ENCODE measurements at places on chromosomes 2 and 18. TPM values are rescaled to one million over a fixed set of nuclear protein-coding genes. Genes with fewer than 3 reads are reported as not detected.

PLEK gene
- 2.6 TPM for total RNA-seq

DNA sequence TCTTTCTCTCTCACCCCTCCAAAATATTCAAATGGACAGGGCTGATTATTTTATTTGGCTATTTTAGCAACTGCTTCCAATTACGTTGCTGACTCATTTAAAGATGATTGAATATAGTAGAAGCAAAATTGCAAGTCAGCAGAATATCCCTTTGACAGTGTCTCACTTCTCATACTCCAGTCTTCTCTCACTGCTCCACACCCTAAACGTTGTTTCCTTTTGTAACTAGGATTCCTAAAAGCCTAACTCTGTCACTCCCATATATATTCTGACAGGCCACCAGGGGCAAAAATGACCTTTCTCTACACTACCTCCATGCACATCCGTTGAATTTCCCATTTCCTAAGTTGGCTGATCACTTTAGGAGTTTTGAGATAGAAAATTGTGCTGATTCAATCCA is 351.1 kb downstream of the RND3 start:
- H3K4me1 ChIP-seq, result no peaks in the 10 kb centered on the region
- H3K27ac ChIP-seq, result no peak overlapping the region
- DNase-seq, result no peak
- H3K27me3 ChIP-seq, result no peaks in the 10 kb centered on the region

- no peaks in the 10 kb centered on the region for H3K4me1 ChIP-seq
- no peak overlapping the region for H3K27ac ChIP-seq
- DNase-seq, result no peak
- no peak overlapping the region for H3K4me3 ChIP-seq
- no peaks in the 10 kb centered on the region for H3K27me3 ChIP-seq
Observed at GRCh38 chr18:39215920-39216319, 1650.3 kb upstream of the CELF4 start.

DNA sequence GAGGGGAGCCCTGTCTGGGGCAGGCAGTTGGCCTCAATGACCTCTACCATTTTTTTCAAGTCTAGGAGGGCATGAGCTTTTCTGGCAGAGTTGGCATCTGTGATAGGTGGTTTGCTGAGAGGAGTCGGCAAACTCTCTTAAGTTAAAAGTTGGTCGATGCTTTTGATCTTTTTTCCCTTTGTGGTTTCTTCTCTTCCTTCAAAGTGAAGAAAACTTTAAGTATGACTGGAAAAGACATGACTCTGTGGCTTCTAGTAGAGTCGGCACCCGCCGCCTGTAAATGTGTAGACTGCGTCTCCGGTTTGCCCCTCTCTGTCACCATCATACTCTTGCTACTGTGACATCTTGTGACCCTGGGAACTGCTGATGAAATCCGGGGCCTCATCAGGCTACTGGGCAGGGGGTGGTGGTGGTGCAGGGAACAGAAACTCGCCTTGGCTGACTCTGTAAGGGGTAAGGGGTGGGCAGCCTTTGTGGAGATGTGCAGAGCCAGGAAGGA is 21.1 kb downstream of the INPP5D start:
- peaks cover 11% of the 10 kb centered on the region for H3K4me1 ChIP-seq
- no peak overlapping the region for H3K4me3 ChIP-seq
- no peaks in the 10 kb centered on the region for H3K36me3 ChIP-seq
- no peak for DNase-seq

DNA sequence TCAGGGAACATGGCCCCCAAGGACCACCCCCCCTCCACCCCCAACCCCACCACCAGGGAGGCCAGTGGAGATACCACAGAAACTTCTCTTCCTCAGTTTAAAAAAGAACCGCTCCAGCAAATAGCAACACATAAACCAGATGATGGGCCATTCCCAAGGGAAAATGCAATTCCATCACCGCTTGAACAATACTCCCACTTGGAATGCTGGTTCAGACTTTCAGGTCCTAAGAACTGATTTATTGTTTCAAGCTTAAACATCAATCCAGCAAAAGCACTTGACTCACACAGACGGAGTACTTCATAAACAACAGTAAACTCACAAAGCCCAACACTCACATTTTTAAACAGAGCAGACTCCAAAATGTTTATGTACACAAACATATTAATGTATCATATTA is 6.9 kb downstream of the HDAC4 start:
- H3K4me3 ChIP-seq, result no peak overlapping the region
- H3K27me3 ChIP-seq, result no peaks in the 10 kb centered on the region
- H3K36me3 ChIP-seq, result peaks cover 13% of the 10 kb centered on the region
- H3K4me1 ChIP-seq, result peaks cover 64% of the 10 kb centered on the region
- H3K27ac ChIP-seq, result peak overlapping the region; percentile 100

DNA sequence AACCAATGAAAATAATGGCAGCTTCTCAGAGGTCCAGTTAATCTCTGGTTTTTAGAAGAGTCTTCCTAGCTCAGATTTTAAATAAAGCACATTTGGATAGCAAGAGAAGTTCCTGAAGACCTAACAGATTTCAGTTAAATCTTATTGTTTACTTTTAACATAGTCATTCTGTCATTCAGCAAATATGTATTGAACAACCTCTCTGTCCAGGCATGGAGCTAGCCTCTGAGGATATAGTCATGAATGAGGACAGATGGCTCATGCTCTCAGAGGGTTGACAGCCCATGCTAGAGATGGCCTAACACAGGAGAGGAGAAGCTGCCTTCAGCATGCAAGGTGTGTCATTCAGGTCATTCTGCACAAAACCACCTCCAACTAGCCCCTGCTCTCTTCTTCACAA is 6.2 kb downstream of the CCBE1 start:
- no peak for DNase-seq
- no peak overlapping the region for H3K27ac ChIP-seq
- no peak overlapping the region for H3K4me3 ChIP-seq
- no peaks in the 10 kb centered on the region for H3K4me1 ChIP-seq
- no peaks in the 10 kb centered on the region for H3K27me3 ChIP-seq

PTH2R gene
- total RNA-seq, result not detected

- no peaks in the 10 kb centered on the region for H3K36me3 ChIP-seq
- no peak overlapping the region for H3K27ac ChIP-seq
Observed at GRCh38 chr2:44902217-44903137, 39.0 kb upstream of the SIX3 start.

DNA sequence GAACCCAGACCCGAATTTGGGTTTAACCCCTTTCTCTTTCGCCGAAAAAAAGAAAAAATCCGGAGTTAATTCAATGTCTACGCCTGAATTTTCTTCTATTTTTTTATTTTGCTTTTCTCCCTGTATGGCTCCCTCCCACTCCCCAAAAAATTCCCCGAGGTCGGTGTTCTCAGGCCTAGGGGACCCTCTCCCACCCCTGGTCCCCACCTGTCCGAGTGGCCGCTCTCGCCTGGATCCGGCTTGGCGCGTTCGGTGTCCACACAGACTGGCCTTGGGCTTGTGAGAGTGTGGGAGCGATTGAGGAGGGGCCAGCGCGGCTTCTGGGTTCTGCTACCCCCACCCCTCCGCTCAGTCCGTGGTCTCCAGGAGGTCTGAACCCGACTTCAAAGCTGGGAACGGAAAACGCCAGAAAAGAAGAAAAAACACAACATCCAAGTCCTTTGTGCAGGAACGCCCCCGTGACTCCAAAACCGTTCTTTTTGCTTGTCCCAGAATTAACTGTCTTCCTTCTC is 5.7 kb upstream of the EN1 start:
- no peak overlapping the region for H3K27ac ChIP-seq
- no peak overlapping the region for H3K4me3 ChIP-seq
- DNase-seq, result no peak
- H3K4me1 ChIP-seq, result peaks cover 78% of the 10 kb centered on the region

- no peaks in the 10 kb centered on the region for H3K36me3 ChIP-seq
- H3K27ac ChIP-seq, result no peak overlapping the region
- peak overlapping the region; percentile 28 for H3K4me3 ChIP-seq
- peak; percentile 82 for DNase-seq
Observed at GRCh38 chr2:8693157-8693821, 11.4 kb downstream of the ID2 start.

TLX2 gene
- total RNA-seq, result not detected

DNA sequence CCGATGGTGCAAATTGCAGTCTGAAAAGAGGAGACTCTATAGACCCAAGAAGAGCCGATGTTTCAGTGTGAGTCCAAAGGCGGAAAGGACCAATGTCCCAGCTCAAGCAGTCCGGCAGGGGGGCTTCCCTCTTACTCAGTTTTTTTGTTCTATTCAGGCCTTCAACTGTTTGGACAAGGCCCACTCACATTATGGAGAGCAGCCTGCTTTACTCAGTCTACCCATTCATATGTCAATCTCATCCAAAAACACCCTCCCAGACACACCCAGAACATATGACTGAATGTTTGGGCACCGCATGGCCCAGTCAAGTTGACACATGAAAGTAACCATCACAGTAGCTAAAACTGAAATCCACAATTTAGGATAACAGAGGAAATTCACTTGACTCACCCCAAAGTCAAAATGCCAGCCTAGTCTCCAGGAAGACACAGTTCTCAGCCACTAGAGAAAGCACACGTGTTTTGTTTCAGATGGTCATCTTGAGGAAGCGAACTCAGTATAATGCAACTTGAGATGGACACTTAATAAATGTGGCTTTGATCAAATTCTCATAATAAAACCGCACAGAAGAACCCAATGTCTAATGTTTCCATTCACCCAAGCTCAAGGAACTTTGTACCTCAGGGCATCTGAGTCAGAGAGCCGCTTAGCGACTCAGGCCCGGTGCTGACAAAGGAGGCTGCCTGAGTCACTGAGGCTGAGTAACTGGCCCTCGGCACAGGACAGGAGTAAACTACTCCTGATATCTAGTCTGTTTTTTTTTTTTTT is 2.4 kb downstream of the FHL2 start:
- peak; percentile 53 for DNase-seq
- peaks cover 31% of the 10 kb centered on the region for H3K27me3 ChIP-seq
- peak overlapping the region; percentile 68 for H3K4me3 ChIP-seq
- peak overlapping the region; percentile 96 for H3K27ac ChIP-seq
- H3K36me3 ChIP-seq, result no peaks in the 10 kb centered on the region

DNA sequence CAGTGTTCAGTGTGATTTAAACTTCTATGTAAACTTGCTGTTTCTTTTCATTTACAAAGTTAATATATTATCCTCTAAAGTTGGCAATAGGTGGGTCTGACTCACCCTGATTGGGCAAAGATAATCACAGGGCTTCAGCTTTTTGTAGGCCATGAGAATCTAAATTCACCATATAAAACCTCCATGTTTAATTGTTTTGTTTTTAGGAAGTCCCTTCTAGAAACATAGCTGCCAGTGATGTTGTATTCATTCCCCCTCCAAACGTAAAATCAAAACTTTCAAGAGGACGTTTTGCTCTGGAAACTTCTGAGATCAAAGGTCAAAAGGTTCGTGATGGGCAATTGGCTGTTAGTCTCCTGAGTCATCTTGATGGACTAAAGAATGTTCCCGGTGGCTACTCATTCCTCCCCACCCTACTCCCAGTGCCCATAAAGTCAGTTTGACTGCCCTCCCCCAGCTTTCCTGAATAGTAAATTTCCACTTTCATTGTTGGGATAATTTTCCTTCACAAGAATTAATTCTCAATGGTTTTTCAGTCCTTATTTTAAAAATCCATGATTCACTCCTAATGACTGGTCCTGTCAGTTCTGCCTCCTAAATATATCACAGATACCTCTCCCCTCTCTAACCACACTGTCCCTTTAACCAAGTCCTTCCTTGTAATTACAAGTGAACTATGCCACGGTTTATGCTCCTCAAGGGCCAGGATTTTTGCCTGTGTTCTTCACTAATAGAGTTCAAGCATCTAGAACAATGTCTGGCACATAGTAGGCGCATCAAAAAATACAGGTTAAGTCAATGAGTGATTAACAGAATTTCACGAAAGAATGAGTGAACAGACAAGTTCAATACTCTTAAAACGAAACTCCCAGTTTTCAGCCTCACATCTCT is 164.4 kb upstream of the VRK2 start:
- H3K4me3 ChIP-seq, result no peak overlapping the region
- H3K4me1 ChIP-seq, result no peaks in the 10 kb centered on the region
- H3K27ac ChIP-seq, result no peak overlapping the region
- H3K36me3 ChIP-seq, result no peaks in the 10 kb centered on the region

POTEE gene
- total RNA-seq, result not detected

DNA sequence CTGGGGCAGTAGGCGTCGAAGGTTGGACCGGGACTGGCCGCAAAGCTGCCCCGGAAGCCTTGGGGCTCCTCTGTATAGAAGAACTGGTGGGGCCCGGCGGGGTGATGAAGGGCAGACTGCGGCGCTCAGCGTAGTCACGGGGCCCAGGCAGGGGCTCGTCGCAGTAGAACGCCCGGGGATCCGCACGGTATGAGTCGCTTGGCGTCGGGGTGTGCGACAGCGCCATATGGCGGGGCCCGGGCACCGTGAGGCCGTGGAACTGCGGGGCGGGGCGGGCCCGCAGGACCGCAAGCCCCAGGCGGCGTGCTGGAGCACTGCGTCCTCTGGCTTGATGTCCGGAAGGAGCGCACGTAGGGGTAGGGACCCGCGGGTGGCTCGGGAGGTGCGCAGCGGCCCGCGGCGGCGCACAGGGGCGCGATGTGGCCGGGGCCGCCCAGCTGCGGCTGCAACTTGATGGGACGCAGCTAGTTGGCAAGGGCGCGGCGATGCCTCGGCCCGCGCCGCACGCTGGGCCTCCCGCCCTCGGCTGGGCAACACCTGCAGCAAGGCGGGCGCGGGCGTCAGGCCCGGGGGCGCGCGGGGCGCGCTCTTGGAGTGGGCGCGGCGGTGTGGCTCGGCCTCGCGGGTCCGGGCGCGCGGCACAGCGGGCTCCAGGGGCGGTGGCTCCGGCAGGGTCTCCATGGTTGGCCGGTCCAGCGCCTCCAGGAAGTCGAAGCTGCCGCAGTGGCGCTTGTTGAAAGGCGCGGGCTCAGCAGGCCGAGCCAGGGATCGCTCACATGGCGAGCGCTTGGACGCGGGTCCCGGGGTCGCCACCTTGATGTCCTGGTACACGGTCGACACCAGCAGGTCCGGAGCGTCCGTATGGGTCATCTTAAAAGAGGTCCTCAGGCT is 251.4 kb downstream of the ANKRD30B start:
- DNase-seq, result no peak
- H3K36me3 ChIP-seq, result no peaks in the 10 kb centered on the region
- no peak overlapping the region for H3K4me3 ChIP-seq
- no peak overlapping the region for H3K27ac ChIP-seq

DNA sequence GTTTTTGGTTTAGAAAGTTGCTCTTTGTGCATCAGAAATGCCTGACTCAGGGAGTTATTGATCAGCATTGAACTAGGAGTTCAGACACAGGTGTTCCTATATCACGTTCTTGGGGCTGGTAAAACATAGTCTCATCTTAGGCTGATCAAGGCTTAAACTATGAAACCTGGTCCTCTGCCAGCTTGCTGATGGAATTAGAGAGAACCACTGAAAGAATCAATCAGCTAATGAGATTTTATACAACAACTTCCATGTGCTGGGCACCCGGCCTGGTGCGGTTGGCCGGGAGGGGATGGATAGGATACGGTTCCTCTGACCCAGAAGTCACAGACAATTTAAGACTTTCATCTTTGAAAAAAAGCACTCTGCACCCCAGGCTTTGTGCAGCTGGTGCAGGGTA is 164.9 kb downstream of the RDH14 start:
- no peaks in the 10 kb centered on the region for H3K36me3 ChIP-seq
- DNase-seq, result no peak
- no peaks in the 10 kb centered on the region for H3K27me3 ChIP-seq
- no peaks in the 10 kb centered on the region for H3K4me1 ChIP-seq
- H3K4me3 ChIP-seq, result no peak overlapping the region
- no peak overlapping the region for H3K27ac ChIP-seq
